ENCODE measurements at places on chromosomes 12 and 14. TPM values are rescaled to one million over a fixed set of nuclear protein-coding genes. Genes with fewer than 3 reads are reported as not detected.

GRCh38 chr12:29320295-29321085, 60.5 kb downstream of the ERGIC2 start:
- peak; percentile 56 for DNase-seq

DNA sequence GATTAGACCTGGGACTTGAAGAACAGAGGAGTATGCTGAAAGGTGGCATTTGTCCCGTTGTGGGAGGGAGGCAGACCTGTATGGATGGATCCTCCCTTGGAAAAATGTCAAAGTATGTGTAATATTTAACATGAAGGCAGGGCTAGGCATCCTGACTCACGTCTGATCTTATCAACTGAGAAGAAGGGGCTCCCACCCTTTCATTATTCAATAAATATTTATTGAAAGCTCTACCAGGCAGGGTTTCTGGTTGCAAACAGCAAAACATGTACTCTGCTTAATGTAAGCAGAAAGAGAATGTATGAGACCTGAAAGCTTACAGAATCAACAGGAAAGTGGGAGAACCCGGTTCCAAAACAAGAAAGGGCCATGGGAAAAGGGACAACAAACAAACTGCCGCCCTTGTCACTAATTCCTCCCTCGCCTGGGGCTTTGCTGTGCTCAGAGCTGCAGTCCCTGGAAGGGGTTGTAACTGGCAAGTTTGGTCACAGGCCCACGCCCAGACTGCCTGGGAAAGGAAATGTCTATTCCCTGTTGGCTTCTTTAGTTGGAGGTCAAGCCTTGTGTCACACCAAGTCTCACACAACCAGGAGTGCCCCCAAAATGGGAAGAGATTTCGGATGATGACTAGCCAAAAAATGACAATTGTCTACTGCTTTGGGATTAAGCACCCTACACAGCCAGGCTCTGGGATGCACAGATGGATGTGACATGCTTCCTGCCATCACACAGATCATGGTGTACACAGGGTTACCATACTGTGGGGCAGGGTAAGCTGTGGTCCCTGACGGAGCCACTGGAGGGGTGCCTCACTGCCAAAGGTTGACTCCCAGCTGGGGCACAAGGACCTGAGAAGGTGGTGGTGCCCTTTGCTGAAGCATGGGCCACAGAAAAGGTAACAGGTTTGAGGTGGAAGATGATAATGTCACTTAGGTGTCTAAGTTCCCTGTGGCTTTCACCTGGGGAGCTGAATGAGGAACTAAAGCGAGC, 36.8 kb downstream of the RAB35 start:
- peak; percentile 71 for DNase-seq

- no peak for DNase-seq
Observed at GRCh38 chr12:108254030-108254429, 85.1 kb downstream of the CMKLR1 start.

DNA sequence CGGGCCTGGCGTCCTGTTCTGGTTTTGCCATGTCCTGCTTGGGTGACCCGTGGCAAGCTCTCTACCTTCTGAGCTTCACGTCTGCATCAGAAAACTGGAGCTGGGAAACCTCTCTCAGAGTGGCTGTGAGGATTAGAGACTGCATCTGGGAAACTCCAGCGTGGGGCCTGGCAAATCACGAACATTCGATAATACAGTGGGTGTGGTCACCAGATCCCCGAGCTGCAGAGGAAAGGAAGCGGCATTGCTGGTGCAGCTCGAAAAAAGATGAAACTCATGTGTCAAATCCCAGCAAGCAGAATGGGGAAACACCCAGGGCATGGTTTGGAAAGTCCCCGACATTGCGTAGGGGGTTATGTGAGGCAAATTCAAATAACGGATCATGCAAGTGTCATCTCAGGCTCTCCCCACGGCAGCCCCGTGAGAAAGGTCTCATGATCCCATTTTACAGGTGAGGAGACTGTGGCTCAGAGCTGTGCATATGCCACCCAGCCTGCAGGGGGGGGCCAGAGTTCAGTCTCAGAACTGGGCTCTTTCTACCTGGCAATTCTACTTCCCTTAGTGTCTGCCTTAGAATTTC, 98.1 kb upstream of the VRK1 start:
- DNase-seq: no peak

- peak; percentile 41 for DNase-seq
Observed at GRCh38 chr12:93502802-93503623, 35.7 kb downstream of the MRPL42 start.

DNA sequence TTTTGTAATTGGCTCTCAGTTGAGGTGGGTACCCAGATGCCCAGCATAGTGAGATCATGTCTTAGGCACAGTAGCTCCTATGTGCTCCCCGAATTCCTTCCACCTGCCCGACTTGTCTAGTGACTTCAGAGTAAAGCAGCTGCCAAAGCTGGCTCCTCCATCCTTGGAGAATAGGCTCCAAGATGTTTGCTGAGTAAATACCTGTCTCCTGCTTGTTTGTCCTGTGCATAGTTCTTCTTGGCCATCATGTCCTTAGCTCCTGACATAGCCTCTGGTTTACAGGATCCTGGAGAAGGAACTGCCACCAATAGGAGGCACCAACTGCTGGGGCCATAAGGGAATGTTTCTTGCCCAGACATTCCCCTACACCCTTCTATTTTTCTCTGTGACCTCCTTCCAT, 52.6 kb upstream of the CISTR start:
- peak; percentile 76 for DNase-seq

The IFI27 gene
- total RNA-seq: 1.1 TPM

Data from PC-9 (cell line).